ENCODE measurements at places on chromosomes 3 and 15.

DNA sequence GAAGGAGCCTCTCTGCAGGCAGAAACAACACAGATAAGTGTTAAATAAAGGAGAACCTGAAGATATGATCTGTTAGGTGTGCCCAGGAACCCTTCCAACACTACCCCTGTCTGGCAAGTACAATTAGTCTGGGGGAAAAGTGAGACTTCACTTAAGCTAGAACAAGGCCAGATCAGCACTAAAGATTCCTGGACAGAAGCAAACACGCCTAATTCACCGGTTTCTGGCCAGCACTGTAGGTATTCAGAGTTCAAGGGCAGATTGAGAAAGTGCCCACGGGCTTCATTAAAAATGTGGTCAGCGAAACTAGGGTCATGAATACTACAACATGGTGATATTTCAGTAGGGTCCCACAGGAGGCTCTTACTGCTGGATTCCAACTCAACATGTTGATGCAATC is 28.6 kb upstream of the OR5K1 start:
- DNase-seq = no peak

- no peak for DNase-seq
These were observed 17.8 kb upstream of the IQCF6 start for GRCh38 chr3:51796854-51797253.

DNA sequence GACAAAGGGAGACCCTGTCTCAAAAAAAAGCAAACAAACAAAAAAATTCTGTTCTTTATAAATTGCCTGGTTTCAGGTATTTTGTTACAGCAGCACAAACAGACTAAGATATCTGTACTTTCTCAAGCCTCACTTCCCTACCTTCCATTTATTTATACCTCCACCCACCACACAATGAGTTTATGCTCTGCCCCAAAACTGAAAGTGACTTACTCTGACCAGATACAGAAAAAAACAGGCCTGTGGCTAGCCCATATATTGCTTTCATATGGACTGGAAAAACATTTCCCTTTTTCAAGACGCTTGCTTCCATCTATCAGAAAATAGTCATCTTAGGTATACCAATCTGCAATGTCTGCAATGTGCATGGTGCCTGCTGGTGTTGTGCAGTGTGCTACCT is 8.7 kb upstream of the GPD1L start:
- DNase-seq = no peak

DNA sequence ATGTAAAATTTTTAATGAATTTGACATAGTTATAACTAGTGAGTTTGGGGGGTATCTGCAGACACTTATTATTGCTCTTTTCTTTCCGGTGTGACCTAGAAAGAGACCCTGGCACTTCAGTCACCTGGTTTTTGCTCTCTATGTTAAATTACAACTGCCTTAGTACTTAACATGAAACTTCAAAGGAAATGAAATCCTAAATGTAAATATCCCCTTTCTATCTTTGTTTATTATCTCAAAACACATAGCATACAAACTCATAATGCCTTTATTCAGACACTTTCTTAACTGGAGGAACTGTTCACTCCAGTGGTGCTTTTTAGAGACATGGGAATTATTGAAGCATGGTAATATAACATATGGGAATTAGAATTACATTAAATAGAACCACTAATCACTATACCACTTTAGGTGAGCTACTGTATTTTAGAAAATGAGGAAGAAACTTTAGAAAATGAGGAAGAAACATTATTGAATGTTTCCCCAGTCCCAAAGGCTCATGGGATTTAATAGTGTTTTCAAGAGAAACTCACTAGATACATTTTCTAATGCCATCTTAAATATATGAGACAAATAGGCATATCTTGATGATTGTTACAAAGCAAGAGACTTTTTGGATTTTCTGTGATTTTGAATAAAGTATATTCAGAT is 119.5 kb upstream of the MLF1 start:
- no peak for DNase-seq

GRCh38 chr15:85702321-85703101 is 92.2 kb downstream of the KLHL25 start:
- DNase-seq = no peak

DNA sequence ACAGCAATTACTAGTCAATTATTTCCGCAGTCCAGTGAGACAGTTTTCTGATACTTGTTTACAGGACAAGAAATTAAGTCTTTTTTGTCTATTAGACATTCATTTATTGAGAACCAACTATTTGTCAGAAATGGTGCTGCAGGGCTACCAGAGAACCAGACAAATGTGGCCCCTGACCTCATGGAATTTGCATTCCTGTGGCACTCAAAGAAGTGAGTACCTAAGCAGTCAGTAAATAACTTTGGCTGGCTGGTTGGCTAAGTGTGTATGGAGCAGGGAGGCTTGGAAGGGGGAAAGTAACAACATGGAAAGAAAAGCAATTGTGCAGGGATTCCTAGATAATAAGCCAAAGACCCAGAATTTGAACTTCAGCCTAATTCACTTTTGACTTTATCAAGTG is 837.0 kb upstream of the CFAP20DC start:
- DNase-seq = no peak

DNA sequence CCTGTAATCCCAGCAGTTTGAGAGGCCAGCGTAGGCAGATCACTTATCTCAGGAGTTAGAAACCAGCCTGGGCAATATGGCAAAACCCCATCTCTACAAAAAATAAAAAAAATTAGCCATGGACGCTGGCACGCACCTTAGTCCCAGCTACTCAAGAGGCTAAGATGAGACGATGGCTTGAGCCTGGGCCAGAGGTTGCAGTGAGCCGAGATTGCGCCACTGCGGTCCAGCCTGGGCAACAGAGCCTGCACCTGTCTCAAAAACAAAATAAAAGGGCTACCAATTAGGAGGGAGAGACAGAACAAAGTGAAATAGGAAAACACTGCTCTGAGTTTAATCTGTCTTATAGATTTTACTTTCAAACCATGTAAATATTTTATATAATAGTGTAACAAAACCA is 33.8 kb downstream of the MSL2 start:
- DNase-seq = no peak

- no peak for DNase-seq
These were observed 264.7 kb downstream of the GABRG3 start for GRCh38 chr15:27235681-27236080.

DNA sequence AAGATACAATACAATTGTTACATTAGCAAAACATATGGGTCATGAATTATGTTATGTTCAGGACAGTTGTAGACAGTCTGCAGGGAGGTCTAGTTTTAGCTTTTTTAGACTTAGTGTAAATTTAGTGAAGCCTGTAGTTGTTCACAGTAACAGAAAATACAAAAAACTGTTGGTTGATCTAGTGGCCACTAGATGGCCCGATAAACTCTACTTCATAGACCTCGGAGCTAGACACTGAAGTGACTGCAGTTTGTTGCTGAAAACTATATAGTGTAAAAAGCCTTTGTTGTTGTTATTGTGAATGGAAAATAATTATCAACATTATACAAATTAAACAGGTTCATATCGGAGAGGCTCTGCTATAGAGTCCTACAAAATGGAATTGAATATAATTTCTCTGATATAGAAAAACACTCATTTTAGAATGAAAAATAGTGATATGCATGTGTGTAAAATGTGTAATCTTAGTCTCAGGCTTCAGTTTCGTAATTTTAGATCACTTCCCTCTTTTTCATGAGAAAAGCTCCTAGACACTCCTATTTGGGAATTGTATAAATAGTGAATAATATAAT is 18.3 kb downstream of the MAGEL2 start:
- DNase-seq = no peak

DNA sequence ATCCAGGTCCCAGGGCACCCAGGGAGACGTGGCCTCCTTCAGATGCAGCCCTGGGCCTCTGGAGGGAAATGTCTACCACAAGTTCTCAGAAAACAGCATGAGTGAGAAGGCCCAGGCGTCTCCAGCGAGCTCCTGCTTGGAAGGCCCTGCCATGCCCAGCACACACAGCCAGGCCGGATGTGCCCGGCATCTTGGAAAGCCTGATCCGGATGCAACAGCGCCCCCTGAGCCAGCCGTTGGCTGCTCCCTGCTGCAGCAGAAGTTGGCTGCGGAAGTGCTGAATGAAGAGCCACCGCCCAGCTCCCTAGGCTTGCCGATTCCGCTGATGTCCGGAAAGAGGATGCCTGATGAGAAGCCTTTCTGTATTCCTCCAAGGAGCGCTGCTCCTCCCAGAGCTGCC is 856 bp downstream of the NPAP1 start:
- DNase-seq = no peak

GRCh38 chr15:45866616-45867015 is 231.8 kb downstream of the SQOR start:
- no peak for DNase-seq

- no peak for DNase-seq
These were observed 30.9 kb upstream of the PYDC2 start for GRCh38 chr3:191430103-191430502.

GRCh38 chr3:169863458-169863899 is 6.3 kb downstream of the LRRC31 start:
- peak; percentile 18 for DNase-seq

- DNase-seq = no peak
These were observed 8.6 kb upstream of the PPM1L start for GRCh38 chr3:160747422-160747821.

- no peak for DNase-seq
These were observed 1.2 kb upstream of the COL6A6 start for GRCh38 chr3:130515755-130516154.

GRCh38 chr15:56775641-56776040 is 42.3 kb upstream of the ZNF280D start:
- no peak for DNase-seq

DNA sequence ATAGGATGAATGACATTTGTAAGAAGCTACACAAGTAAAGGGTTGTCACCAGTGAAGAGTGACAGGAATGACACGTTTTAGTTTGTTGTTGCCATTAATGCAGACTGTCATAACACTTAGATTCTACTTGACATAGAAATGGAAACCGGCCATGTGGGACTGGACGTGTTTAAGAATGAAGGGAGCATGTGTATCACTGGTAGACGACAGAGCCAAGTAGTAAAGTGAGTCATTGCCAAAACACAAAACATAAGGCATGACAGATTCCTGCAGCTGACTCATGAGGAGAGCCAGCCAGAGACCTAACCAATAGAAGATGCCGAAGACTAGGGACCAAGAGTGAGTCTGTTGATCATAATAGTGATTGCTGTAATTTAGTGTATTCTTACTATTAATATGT is 106.2 kb upstream of the PLAAT1 start:
- no peak for DNase-seq

GRCh38 chr3:159174715-159175692 is 373.1 kb downstream of the MFSD1 start:
- no peak for DNase-seq

- DNase-seq = no peak
These were observed 106.0 kb downstream of the LRIG1 start for GRCh38 chr3:66394753-66395249.

GRCh38 chr3:78839693-78840092 is 928.1 kb downstream of the ROBO1 start:
- no peak for DNase-seq

- DNase-seq = no peak
These were observed 13.4 kb downstream of the SEMA7A start for GRCh38 chr15:74420193-74420905.

GRCh38 chr15:44682211-44682610 is 18.7 kb upstream of the SPG11 start:
- DNase-seq = no peak

DNA sequence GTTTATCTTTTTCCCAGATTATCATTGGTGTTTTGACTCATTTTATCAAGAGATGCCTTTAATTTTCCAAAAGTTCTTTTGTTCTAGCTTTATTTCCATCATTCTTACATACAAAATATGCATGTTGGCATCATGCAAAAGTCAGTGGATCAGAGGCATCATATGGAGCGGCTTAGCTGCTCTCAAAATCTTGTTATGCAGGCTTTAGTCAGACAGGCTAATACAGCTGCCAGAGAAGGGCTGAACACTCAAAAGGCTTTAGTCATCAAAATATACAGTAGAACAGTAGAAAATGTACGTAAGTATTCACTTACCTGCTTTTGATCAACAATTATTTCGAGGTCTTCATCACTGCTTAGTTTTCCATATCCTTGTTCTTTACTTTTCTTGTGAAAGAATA is 65.5 kb downstream of the PEX5L start:
- DNase-seq = no peak

DNA sequence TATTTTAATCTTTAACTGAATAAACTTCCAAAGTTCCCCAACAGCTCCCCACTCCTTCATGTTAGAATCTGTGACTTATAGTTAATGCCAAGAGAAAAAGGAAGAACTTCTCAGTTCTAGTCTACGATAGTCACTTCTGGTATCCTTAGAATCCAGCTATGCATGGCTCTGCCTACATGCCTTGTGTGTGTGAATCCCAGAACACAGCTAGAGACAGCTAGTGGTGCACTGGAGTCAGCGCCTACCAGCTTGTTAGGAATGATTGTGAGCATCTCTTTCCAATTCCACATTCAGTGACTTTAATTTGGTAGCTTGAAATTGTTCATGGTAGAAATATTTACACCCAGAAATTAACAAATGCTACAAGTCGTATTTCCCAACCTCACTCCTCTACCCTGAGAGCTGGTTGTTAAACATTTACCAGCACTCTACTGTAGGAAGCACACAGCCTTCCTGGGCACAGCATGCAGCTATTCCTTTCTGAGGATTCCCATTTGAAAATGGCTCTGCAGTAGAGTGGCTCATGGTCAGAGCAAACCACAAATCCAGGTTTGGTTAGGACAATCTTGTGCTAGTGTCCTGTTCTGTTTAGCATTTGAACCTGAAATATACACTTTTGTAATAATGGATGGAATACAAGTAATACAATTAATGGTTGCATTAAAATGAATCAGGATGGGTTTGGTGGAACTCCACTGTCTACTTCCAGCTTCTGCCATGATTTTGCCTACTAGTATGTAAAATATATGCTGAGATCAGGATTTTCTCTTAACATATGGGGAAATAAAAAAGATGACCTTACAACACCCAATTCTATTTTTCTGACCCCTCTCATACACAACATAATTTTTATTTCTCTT is 371.0 kb upstream of the GBE1 start:
- no peak for DNase-seq

DNA sequence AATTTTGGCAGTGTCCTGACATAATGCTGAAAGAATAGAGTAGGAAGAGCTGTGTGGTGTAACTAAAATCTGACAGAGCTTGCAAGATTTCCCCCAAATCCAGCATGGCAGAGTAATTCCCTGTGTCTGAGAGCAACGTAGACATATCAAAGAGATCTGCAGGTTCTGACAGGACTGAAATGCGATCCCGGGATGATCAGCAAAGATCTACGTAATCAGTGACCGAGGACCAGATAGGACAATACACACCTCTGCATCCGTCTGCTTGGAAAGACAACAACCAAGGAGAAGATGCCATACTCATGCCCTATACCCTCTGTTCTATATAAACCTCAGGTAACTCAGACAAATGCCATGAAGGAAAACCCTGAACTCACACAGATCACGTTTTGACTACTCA is 26.6 kb upstream of the SYNPR start:
- no peak for DNase-seq

GRCh38 chr15:68154923-68155559 is 50.1 kb downstream of the CALML4 start:
- no peak for DNase-seq

DNA sequence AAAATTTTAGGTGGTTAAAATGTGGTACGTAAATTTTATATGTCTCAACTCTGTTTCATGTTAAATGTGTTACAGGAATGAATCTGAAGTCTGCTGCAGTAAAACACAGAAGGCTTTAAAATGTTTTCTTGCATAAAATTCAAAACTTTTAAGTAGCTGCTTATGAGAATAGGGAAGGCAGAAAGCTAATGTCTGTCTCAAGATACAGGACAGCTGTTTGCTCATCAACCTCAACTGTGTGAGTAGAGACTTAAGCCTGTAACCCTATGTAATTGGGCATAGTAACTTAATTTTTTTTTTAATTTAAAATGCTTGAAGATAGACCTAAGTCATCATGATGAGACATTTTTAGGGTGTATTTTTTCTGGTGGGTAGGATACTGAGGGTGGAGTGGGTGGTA is 38.9 kb downstream of the ZFAND6 start:
- DNase-seq = no peak
